ENCODE measurements at places on chromosomes 11 and 22. TPM values are rescaled to one million over a fixed set of nuclear protein-coding genes. Genes with fewer than 3 reads are reported as not detected.
A peak's percentile ranks its signal among the peaks of the same experiment; 100 is the strongest.

DNA sequence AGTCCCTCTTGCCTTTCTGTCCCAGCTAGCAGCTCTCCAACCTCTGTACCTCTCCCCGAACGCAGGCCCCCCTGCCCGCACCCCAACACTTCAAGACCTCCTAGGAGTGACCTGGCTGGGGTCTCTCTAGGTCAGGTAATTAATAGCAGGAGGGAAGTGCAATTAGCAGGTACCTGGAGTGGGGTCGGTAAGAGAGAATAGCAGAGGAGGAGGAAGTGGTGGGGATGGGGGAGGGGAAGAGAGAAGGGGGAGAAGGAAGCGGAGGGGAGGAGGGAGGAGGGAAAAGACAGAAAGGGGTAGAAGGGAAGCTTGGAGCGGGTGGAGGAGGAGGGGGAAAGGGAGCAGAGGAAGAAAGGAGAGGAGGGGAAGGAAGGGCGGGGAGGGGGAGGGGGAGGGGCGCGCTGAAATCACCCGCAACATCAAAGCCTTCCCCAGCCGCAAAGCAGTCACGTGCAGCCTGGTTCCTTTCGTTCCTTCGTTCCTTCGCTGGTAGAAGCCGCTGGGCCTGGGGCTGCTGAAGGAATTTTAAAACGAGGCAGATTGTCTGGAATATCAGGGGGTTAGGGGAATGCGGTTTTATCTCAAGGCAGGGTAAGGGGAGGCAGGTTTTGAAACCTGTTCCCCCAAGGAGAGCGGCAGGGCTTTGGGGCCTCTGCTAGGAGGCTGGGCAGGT lies 29.3 kb upstream of the TCF20 start:
- H3K4me3 ChIP-seq = peak overlapping the region; percentile 57
- H3K4me1 ChIP-seq = peaks cover 39% of the 10 kb centered on the region
- no peak overlapping the region for H3K27ac ChIP-seq
- H3K27me3 ChIP-seq = peaks cover 14% of the 10 kb centered on the region

DNA sequence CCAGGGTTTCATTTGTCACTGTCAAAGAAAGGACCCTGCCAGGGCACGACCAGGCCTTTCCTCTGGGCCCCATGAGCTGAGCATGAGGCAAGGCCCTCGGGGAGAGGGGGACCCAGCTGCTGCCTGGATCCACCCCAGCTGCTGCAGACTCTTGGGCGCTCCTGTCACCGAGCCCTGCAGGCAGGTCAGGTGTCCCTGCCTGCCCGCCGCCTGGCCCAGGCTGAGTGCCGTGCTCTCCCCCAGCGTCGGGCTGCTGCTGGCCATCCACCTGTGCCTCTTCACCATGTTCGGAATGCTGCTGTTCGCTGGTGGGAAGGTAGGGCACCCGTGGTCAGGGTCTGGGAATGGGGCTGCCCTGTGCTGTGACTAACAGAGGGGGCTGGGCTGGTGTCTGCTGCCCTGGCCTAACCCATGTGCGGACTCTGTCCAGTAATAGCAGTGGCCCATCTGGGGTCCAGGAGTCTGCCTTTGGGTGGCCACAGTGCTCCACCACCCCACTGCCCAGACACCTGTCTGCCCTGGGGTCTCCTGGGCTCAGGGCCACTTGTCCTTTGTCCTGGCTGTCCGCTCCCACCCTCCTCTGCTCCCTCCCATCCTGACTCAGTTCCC lies 15.0 kb downstream of the TPCN2 start:
- peak; percentile 31 for DNase-seq
- H3K4me3 ChIP-seq = no peak overlapping the region
- H3K27ac ChIP-seq = no peak overlapping the region
- peaks cover 3% of the 10 kb centered on the region for H3K27me3 ChIP-seq
- H3K4me1 ChIP-seq = peaks cover 3% of the 10 kb centered on the region

DNA sequence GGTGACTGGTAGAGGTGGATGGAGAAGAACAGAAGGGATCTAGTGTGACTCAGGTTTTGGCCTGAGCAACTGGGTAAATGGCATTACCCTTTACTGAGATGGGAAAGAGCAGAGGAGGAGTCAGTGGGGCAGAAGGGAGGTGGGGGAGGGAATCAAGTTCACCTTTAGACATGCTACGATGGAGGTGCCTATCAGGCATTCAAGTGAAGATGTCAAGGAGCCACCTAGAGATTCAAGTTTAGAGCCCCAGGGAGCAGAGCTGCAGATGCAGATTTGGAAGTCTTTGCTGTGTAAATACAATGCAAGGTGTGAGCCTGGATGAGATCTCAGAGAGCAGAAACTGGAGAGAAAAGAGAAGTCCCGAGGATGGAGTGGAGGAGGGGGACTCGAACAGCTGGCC lies 979 bp upstream of the MOGAT2 start:
- H3K27me3 ChIP-seq = peaks cover 7% of the 10 kb centered on the region
- no peaks in the 10 kb centered on the region for H3K4me1 ChIP-seq
- H3K4me3 ChIP-seq = no peak overlapping the region

Gene CBLIF
- total RNA-seq = not detected

GRCh38 chr11:134438542-134439537 lies 26.8 kb upstream of the B3GAT1 start:
- peak overlapping the region; percentile 15 for H3K4me3 ChIP-seq
- peaks cover 29% of the 10 kb centered on the region for H3K4me1 ChIP-seq
- H3K36me3 ChIP-seq = peaks cover 4% of the 10 kb centered on the region
- DNase-seq = no peak
- no peak overlapping the region for H3K27ac ChIP-seq

GRCh38 chr22:48223488-48224190 lies 1461.2 kb downstream of the TBC1D22A start:
- H3K4me3 ChIP-seq = no peak overlapping the region
- H3K27me3 ChIP-seq = peaks cover 4% of the 10 kb centered on the region
- H3K36me3 ChIP-seq = peaks cover 4% of the 10 kb centered on the region
- no peaks in the 10 kb centered on the region for H3K4me1 ChIP-seq

Gene WT1
- total RNA-seq = not detected

GRCh38 chr22:19509191-19509590 lies 15.0 kb downstream of the CLDN5 start:
- H3K27ac ChIP-seq = no peak overlapping the region
- H3K36me3 ChIP-seq = peaks cover 6% of the 10 kb centered on the region
- H3K4me3 ChIP-seq = no peak overlapping the region
- peaks cover 8% of the 10 kb centered on the region for H3K4me1 ChIP-seq
- no peak for DNase-seq
- H3K27me3 ChIP-seq = peaks cover 5% of the 10 kb centered on the region

GRCh38 chr11:65412271-65413076 lies 10.1 kb upstream of the NEAT1 start:
- DNase-seq = no peak
- H3K36me3 ChIP-seq = no peaks in the 10 kb centered on the region
- H3K27me3 ChIP-seq = no peaks in the 10 kb centered on the region
- peaks cover 14% of the 10 kb centered on the region for H3K4me1 ChIP-seq

Gene IL17REL
- not detected for total RNA-seq

DNA sequence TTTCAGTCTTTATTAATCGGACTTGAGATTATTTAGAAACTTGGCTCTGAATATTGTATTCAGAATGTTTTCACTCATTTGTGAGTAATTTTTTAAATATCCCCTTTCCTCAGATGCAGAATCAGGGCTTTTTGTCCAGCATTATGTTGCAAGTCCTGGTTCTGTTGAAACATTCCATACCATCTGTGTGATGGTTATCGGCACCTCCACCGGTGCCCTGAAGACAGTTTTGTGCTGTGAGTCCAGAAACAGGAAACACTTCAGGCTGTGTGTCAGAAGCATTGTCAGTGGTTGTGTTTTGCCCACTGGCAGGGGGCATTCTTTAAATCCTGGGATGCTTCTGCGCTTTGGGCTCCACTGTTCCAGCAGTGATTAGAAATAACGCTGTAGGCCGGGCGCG lies 20.4 kb downstream of the CDPF1 start:
- peaks cover 5% of the 10 kb centered on the region for H3K27me3 ChIP-seq
- H3K4me1 ChIP-seq = peaks cover 5% of the 10 kb centered on the region
- no peaks in the 10 kb centered on the region for H3K36me3 ChIP-seq
- H3K4me3 ChIP-seq = no peak overlapping the region
- DNase-seq = no peak

GRCh38 chr22:48641906-48642475 lies 1185.7 kb downstream of the BRD1 start:
- no peak overlapping the region for H3K27ac ChIP-seq
- peaks cover 3% of the 10 kb centered on the region for H3K4me1 ChIP-seq
- no peak overlapping the region for H3K4me3 ChIP-seq
- DNase-seq = no peak
- peaks cover 6% of the 10 kb centered on the region for H3K27me3 ChIP-seq
- no peaks in the 10 kb centered on the region for H3K36me3 ChIP-seq

GRCh38 chr11:16262645-16262955 lies 93.7 kb downstream of the SOX6 start:
- H3K4me3 ChIP-seq = no peak overlapping the region
- DNase-seq = no peak
- no peaks in the 10 kb centered on the region for H3K4me1 ChIP-seq
- no peak overlapping the region for H3K27ac ChIP-seq

GRCh38 chr11:10042699-10043098 lies 251.3 kb downstream of the SBF2 start:
- no peaks in the 10 kb centered on the region for H3K4me1 ChIP-seq
- no peak overlapping the region for H3K4me3 ChIP-seq
- H3K27me3 ChIP-seq = no peaks in the 10 kb centered on the region
- peaks cover 10% of the 10 kb centered on the region for H3K36me3 ChIP-seq
- H3K27ac ChIP-seq = no peak overlapping the region

DNA sequence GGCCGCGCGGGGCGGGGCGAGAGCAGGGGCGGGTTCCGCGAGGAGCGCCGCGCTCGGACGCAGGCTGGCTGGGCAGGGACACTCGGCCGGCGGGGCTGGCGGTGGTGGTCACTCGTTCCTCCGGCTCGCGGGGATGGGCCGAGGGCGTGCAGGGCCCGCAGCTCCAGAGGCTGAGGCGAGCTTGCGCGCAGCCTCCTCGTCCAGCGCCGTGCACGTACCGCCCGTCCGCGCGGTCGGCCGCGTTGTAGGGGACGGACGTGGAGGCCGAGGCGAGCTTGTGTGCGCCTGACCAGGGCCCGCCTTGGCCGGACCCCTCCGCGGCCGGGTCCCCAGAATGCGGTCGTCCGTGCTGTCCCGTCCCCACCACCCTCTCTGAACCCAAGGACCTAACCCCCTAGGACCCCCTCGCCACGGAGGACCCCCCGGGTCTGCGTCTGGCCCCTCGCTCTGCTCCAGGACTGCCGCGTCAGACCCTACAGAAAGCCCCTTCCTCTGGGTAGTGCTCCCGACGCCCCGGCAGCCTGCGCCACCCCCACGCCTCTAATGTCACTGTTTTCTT lies 569 bp upstream of the YPEL1 start:
- H3K36me3 ChIP-seq = no peaks in the 10 kb centered on the region
- no peak overlapping the region for H3K4me3 ChIP-seq
- no peak overlapping the region for H3K27ac ChIP-seq
- peaks cover 10% of the 10 kb centered on the region for H3K27me3 ChIP-seq
- H3K4me1 ChIP-seq = peaks cover 16% of the 10 kb centered on the region
- DNase-seq = no peak

Gene KCNK4
- total RNA-seq = 0.47 TPM

Gene MN1
- total RNA-seq = 0.91 TPM

DNA sequence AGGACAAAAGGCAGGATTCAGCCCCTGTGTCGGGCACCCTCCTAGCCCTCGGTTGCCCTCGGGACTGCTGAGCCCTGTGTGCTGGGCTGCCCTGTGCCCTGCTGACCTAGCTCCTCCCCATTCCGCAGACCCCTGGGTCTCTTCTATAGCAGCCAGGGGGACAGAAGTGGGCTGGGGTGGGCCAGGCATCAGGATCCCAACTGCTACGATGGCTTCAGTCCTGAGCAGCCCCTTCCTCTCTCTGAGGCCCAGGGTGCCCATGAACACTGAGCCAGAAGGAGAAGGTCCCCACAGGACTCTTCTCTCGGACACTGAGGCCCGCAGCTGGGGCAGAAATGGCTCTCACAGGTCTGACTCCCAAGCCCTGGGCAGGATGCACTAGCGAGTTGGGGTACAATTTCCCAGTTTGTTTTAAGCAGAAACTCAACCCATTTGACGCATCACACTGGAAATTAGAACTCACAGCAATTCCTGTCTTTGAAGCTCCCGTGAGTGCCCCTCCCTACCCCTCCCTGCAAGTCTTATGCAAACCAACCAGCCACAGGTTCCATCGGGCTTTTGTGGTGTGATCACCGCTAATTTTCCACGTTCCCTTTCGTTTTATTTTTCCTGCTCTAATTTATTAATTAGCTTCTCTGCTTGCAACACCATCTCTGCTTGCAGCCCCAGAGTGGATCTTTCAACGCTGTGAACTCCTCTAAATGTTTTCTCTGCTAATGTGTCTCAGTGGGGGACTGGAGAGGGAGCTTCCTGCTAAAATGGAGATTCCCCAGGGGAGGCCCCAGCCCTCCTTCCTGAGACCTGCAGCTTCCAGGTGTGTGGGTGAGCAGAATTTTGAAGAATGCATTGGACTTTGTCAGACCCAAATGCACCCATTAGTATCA lies 56.7 kb downstream of the PHF21B start:
- no peak overlapping the region for H3K4me3 ChIP-seq
- H3K36me3 ChIP-seq = peaks cover 8% of the 10 kb centered on the region
- no peak for DNase-seq

DNA sequence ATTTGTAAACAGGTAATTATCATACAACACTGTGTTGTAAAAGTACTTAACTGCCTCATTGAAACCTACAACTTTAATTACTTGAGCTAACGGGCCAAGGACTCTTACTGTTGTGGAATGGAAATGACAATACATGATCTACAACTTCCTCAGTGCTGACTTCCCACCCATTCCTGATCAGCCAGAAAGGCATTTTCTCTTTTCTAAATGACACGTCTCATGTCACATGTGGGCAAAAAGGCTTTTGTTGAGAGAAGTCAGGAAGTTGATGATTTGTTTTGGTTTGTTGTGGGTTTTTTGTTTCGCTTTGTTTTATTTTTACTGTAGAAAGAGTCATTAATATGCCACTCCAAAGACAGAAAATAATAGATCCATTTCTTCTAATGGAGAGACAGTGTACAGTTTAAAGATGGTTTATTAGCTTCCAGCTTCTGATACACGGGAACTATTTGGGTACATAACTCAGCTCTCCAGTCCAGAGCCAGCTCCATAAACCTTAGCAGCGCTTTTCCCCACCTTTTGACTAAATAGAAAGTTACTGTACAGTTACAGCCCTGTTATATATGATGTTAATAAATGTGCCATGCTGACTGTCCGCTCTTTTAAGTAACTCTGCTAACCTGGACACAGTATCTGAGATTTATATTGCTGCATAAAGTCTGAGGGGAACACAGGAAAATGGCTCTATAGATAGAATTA lies 509.4 kb upstream of the API5 start:
- DNase-seq = no peak
- H3K27ac ChIP-seq = no peak overlapping the region
- peaks cover 2% of the 10 kb centered on the region for H3K27me3 ChIP-seq
- no peaks in the 10 kb centered on the region for H3K4me1 ChIP-seq
- H3K4me3 ChIP-seq = no peak overlapping the region

DNA sequence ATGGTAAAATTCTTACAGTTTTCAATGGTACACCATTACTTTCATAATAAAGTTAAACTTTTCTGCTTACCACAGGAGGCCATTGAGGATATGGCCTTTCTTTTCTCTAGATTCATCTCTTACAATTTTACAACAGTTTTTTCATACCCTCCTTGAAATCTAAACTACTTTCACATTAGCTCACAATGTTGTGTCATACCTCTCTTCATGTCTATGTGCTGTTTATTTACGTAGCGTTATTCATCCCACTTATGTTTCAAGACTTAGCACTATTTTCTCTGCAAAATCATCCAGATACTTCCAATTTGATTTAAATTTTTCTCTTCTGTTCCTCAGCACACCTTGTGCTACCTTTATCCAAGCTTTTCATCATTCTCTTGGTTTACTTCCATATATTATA lies 123.3 kb downstream of the METTL15 start:
- DNase-seq = no peak
- H3K36me3 ChIP-seq = no peaks in the 10 kb centered on the region
- no peaks in the 10 kb centered on the region for H3K4me1 ChIP-seq
